ENCODE measurements at places on chromosomes 4 and X. TPM values are rescaled to one million over a fixed set of nuclear protein-coding genes. Genes with fewer than 3 reads are reported as not detected.
A peak's percentile ranks its signal among the peaks of the same experiment; 100 is the strongest.

- no peak for DNase-seq
Measured at GRCh38 chr4:797066-797465, 28.9 kb downstream of the CPLX1 start.

GRCh38 chr4:74197080-74197479 is 39.2 kb downstream of the MTHFD2L start:
- no peak for DNase-seq

Gene ANK2
- 28.6 TPM for total RNA-seq

DNA sequence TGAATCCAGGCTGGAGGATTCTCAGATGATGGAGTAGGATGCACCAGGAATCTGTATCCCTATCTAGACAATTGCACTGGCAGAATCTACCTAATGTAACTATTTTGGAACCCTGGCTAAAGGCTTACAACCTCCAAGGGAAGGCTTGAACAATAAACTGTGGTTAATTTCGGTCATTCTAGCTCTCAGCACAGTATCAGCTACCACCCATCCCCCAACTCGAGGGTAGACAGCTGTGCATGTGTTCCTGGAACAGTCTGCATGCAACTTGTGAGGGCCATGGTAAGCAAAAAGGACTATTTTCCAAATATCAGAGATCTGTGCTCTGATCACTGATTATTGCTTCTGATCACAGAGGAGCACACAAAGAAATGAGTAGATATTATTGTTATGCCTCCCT is 34.0 kb downstream of the ELF2 start:
- DNase-seq: no peak

GRCh38 chrX:101287402-101287801 is 3.7 kb downstream of the TAF7L start:
- no peak for DNase-seq

Gene PCSK1N
- total RNA-seq: 62.5 TPM

Gene GUCY1A1
- total RNA-seq: 2.5 TPM

Gene ART3
- 73.9 TPM for total RNA-seq

GRCh38 chr4:4423706-4424498 is 37.0 kb downstream of the NSG1 start:
- DNase-seq: no peak

Gene ACOT9
- 29.4 TPM for total RNA-seq

Gene CD40LG
- total RNA-seq: not detected

Gene APLN
- 3.1 TPM for total RNA-seq

Gene PDZD4
- 17.2 TPM for total RNA-seq

Gene MAGEA2B
- 8.6 TPM for total RNA-seq

Gene HS3ST1
- total RNA-seq: 8.8 TPM

GRCh38 chr4:87015416-87015815 is 80.6 kb downstream of the AFF1 start:
- DNase-seq: no peak

Gene NPNT
- total RNA-seq: 5.4 TPM

Gene GLRA3
- total RNA-seq: 1.3 TPM

DNA sequence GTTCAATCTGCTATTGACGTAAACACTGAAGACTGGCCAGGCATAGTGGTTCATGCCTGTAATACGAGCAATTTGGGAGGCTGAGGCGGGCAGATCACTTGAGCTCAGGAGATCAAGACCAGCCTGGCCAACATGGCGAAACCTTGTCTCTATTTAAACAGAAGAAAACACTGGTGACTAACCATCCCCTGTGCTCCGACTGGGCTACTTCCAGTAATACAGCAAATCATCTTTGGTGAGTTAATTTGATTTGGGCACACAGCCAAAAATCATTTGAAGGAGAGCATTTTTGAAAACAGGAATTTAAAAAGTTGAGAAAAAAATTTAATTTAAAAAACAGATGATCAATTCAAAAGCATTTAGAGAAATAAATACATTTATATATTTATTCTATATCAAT is 52.0 kb downstream of the SEC24D start:
- DNase-seq: no peak

DNA sequence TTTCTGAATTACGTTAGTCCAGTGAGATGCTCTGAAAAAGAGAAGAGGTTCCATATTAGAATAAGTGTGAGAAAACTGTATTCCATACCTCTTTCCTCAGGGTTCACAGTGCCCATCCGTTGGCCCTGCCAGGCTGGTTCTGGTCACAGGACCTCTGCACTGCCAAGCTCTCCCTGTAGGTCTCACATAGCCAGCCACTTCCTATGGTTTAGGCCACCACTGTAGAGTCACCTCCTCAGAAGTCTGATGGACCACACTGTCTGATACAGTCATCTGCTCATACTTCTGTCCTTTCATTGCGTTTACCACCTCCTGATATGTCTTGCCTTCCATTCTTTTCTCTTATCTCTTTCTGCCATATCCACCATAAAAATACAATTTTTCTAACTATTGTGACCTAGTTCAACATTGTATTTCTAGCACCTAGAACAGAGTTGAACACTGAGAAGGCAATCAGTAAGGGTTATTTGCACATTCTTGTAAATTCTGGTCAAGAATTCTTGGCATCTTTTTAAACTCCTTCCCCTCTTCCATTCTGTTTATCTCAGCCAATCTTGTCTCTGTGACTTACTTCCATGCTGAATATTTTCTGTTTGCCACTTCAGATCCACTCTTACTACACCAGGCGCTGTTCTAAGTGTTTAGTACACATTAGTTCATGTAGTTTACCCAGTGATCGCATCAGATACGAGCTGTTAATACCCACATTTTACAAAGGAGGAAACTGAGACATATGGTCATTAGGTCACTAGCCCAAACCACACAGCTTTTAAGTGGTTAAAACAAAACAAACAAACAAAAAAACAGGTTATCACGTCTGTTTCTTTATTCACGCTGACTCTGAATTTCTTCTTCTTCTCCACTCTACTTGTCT is 125.6 kb downstream of the CBR4 start:
- DNase-seq: no peak

Gene ATG4A
- total RNA-seq: 8.8 TPM

GRCh38 chr4:6461301-6462165 is 10.9 kb downstream of the PPP2R2C start:
- peak; percentile 12 for DNase-seq

GRCh38 chr4:4782969-4783368 is 76.5 kb upstream of the MSX1 start:
- DNase-seq: no peak

DNA sequence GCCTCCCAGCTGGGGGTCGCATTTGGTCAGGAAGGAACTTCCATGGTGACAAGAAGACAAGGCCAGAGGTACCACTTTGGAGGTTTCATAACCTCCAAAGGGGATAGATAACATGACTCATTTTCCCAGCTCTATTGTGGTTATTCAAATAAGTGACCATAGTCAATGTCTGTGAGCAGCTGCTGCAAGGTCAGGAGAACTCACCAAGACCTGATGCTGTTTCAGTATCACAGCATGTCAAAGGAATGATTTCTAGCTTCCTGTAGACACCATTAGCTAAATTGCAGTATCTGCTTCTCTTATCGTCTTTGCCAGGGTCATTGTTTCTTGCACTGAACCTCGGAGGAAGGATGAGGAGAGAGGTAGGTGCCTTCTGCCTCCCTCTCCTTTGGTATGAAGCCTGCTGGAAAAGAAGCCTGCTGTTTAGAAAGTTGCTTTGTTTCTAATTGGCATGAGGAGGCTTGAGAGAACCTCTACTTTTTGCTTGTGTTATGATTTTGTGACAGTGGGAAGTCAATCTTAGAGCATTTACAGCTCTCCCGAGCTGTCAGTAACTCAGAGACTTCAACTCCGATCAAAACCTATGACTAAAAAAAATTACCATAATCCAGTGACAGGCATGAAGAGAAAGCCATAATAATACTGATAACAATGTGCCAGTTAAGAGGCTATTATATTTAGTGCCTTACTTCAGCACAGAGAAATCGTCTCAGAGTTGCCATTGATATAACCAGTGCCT is 38.0 kb upstream of the GATB start:
- no peak for DNase-seq

DNA sequence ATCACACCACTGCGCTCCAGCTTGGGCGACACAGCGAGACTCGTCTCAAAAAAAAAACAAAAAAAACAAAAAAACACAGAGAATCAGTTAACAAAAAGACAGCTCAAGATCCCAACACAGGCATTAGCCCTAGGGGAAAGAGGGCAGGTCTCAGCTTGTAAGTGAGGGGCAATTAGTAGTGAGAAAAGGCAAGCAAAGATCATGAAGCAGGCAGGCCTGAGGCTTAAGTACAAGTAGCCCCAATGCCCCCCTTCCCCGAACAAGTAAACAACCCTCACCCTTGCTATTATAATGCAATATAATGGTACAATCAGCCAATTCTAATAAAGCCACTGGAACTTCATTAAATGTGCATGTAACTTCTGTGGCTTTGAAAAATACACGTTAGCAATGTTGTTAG is 17.0 kb downstream of the ADGRA3 start:
- DNase-seq: no peak

- DNase-seq: no peak
Measured at GRCh38 chr4:16713271-16713670, 185.2 kb downstream of the LDB2 start.

Gene ADRA2C
- total RNA-seq: 16.0 TPM

- DNase-seq: peak; percentile 55
Measured at GRCh38 chrX:9339603-9340491, 125.0 kb upstream of the TBL1X start.

- peak; percentile 84 for DNase-seq
Measured at GRCh38 chr4:80202190-80202711, 4.9 kb downstream of the PRDM8 start.
